ENCODE measurements at places on chromosomes 2 and 18. TPM values are rescaled to one million over a fixed set of nuclear protein-coding genes. Genes with fewer than 3 reads are reported as not detected.

Gene SLC5A7
- total RNA-seq, result 0.14 TPM

Gene COL4A3
- 36.7 TPM for total RNA-seq

Gene STRADB
- 13.8 TPM for total RNA-seq

GRCh38 chr2:202090530-202090929 lies 17.5 kb downstream of the KIAA2012 start:
- DNase-seq, result no peak

Gene ONECUT2
- not detected for total RNA-seq

Gene SERPINB13
- not detected for total RNA-seq

- DNase-seq, result no peak
Measured at GRCh38 chr18:7748251-7749007, 181.3 kb downstream of the PTPRM start.

GRCh38 chr2:64052463-64053241 lies 33.4 kb upstream of the VPS54 start:
- no peak for DNase-seq

Gene NTSR2
- total RNA-seq, result not detected

All from thoracic aorta (tissue), 2 donors.